ENCODE measurements at places on chromosomes 11 and 22. TPM values are rescaled to one million over a fixed set of nuclear protein-coding genes. Genes with fewer than 3 reads are reported as not detected.

Gene MS4A1
- not detected for total RNA-seq

Gene FXYD2
- total RNA-seq, result 19.3 TPM

Gene LMNTD2
- 2.5 TPM for total RNA-seq

Gene CCDC81
- total RNA-seq, result 0.18 TPM

Gene C11orf42
- total RNA-seq, result not detected

Gene LRRC74B
- total RNA-seq, result not detected

Gene UBQLN3
- total RNA-seq, result not detected

Gene OR5A2
- not detected for total RNA-seq

Gene PIM3
- 38.2 TPM for total RNA-seq

Gene APLNR
- 0.06 TPM for total RNA-seq

Gene OR10D3
- total RNA-seq, result not detected

Gene DNAJC24
- 8.3 TPM for total RNA-seq

Gene RHOD
- 51.6 TPM for total RNA-seq

Gene SYCE3
- not detected for total RNA-seq

Gene OR51I1
- total RNA-seq, result not detected

Gene C1QTNF5
- total RNA-seq, result not detected

Gene APOL3
- total RNA-seq, result 0.10 TPM

Gene SMC1B
- 0.03 TPM for total RNA-seq

Gene IGSF22
- not detected for total RNA-seq

Gene RAB38
- 0.83 TPM for total RNA-seq

Gene PKP3
- 39.9 TPM for total RNA-seq

Gene IL17REL
- not detected for total RNA-seq

Gene TIMP3
- total RNA-seq, result 2.1 TPM

Gene TEX54
- total RNA-seq, result not detected

Gene TEX12
- total RNA-seq, result not detected

Gene DNAJB7
- not detected for total RNA-seq

Gene BIK
- total RNA-seq, result 1.5 TPM

Gene OR5B21
- total RNA-seq, result not detected

Gene ART1
- total RNA-seq, result not detected

Gene CABP4
- not detected for total RNA-seq

Gene HOATZ
- total RNA-seq, result not detected

Gene KRTAP5-11
- total RNA-seq, result not detected

Gene OR2AG2
- not detected for total RNA-seq

Gene KCNK7
- 1.0 TPM for total RNA-seq

Gene NXPE4
- not detected for total RNA-seq

Gene ANO3
- total RNA-seq, result 0.01 TPM

Gene CSNK2A3
- total RNA-seq, result 2.3 TPM

Gene SAA4
- not detected for total RNA-seq

Gene ANKK1
- total RNA-seq, result not detected

Gene KDM4E
- not detected for total RNA-seq

Gene ZC3H7B
- 18.9 TPM for total RNA-seq
